Amniotic stem cell (primary cell): ENCODE measurements at places on chromosomes 12 and 14.

GRCh38 chr14:72552236-72552635 lies 341.7 kb downstream of the DPF3 start:
- no peak for DNase-seq

DNA sequence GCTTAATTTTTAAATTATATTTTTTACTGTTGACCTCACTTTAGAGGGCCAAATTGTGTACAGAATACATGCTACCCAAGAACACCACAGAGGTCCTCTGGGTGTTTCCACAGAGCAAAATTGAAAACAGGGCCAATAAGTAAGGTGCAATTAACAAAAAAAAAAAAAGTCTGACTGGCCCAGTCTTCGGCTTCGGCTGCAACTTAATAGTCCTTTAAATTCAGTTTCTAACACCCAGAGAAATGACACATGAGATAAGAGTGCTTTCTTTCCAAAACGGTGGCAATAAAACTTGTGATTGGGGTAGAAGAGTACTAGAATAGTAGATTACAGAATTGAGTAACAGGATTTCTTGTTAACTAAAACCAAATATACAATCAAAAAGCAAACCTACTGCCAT lies 81.3 kb downstream of the MED13L start:
- no peak for DNase-seq

DNA sequence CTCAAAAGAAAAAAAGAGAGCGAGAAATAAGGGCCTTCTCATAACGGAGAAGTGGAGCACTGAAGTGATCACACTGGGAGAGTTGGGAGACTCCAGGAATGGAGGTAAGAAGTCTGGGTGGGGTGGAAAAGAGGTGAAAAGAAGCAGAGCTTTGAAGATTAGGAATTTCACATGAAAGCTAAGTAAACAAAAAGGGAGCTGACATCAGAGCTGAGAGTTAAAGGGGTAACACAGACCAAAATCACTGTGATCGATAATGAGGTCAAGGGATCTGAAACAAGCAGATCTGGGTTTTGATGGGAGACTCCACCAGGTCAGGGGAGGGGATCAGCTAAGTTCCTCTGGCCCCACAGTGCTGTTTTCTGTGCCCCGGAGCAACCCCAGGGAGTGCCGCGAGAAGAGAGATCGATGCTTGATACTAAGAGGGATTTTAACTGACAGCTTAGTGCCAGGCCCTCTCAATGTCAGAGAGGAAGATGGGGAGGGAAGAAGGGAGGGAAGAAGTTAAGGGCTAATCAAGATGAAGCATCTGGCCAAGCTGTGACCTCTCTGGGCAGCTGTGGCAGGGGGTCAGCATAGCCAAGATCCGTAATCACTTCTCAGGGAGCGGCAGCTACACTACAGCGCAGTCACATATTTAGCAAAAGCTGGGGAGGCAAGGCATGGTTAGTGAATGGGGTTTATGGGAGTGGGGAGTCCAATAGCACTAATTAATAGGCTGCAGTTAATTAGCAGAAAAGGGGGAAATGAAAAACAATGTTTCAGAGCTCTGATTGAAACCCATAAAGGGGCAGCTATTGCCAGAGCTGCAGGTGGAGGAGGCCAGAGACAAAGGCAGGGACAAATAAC lies 8.0 kb downstream of the AQP6 start:
- no peak for DNase-seq

DNA sequence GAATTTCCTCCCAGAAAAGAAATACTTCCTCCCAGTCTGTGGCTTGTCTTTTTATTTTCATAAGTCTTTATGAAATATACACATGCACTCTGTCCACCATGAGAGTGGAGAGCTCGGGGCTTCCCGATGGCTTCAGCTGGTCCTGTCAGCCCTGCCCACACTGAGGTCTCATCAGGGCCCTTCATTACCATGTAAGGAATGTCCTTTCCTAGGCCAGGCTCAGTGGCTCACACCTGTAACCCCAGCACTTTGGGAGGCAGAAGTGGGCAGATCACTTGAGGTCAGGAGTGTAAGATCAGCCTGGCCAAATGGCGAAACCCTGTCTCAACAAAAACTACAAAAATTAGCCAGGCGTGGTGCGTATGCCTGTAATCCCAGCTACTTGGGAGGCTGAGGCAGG lies 77.0 kb downstream of the CPSF2 start:
- no peak for DNase-seq

- no peak for DNase-seq
Measured at GRCh38 chr12:19035536-19035935, 94.0 kb upstream of the PLEKHA5 start.

GRCh38 chr14:68148763-68149162 lies 329.2 kb downstream of the RAD51B start:
- DNase-seq = no peak

GRCh38 chr14:77018785-77019184 lies 9.7 kb downstream of the IRF2BPL start:
- no peak for DNase-seq

DNA sequence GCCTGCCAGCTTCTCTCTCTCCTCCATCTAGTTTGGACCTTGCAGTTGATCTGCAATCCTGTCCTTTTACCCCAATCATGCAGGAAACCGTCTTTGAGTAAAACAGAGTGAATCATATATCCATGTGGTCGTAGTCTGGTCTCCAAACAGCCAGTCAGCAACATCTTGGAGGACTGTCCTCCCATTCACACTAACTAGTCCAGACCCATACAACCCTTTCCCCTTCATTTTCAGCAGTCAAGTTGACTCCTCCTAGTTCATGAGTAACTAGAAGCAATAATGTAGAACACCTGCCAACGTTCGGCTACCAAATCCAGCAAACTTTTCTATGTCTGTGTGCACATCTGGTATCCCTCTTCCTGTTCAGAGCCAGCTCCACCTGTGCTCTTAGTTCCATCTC lies 10.8 kb upstream of the BIN2 start:
- no peak for DNase-seq

DNA sequence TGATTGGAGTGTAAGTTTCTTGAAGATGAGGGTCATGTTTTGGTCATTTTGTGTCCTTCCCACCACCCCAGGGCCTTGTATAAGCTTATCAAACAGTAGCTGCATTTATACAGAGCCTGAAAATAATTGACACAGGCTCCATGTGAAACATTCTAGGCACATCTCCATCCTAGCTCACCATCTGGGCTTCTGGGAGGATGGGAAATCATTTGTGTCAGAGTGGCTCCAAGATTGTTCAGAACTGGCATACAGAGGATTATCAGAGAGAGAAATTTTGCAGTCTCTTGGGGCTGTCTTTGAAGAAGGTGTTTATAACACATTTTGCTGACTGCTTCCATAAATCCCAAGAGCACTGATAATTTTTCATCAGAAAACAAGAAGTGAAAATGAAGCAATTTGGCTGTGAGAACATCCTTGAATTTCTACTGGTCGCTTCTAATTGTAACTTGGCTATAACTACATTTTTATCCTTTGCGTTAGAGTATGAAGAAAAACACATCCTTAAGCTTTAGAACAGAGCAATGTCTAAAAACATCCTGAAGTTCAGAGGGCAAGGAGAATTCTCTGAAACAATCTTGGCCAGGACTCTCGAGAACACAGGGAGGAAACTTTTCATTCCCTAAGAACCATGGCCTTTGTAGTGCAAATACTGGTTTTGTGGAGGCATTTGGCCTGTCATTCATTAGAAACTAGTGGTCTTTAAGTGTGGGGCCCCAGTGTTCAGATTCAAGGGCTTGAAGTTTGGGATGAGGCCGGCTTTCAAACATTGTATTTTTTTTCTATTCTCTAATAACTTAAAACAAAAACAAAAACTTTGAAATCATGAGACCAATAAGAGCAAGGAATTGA lies 151.1 kb downstream of the DACT1 start:
- DNase-seq = no peak

DNA sequence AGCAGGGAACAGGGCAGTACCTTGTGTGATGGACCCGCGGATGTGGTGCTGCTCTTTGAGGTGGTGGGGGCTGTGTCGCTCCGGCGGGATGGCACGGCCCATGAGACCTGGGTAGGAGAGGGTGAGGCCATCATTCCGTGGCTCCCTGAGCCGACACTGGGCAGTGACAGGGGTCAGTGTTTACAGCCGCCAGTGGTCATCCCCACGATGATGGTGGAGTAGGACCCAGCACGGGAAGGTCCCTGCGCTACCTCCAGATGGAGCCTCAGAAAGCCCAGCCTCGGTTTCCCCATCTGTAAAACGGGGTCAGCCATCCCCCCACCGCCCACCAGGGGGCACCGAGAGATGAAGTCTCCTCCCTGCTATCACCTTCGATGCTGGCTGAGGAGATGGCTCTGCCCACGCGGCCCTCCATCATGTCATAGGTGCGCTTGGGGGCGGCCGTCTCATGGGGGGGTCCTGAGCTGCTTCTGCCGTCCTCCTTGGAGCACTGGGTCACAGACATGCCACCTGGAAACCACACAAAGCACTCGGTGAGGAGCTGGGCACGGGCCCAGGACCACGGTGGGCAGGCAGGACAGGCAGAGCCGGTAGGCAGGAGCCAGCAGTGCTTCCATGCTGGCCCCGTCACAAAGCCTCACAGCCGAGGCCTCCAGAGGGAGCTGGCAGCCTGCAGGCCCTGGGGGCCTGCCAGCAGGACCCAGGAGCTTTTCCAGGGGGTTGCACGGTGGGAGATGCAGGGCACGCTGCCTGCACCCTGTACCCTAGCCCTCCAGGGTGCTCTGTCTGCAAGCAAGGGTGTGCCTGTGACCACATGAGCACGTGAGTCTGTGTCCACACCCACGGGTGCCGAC lies 53.1 kb downstream of the RFLNA start:
- DNase-seq = no peak

DNA sequence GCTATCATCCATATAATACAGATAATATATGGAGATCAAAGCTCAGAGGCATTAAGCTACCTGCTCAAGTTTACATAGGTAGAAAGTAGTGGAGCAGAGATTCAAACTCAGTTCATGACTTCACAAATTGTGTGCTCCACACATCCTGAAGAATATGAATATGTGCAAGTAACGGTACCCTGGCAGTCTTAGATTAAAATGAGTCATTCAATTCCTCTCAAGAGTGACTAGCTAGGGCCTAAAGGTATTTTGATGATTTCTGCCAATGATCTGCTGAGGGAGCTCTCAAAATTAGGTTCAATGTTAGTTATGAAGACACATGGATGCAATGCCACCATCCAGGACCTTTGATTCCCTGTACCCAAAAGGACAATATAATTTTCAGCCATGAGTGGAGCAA lies 58.9 kb downstream of the GRIP1 start:
- DNase-seq = no peak

GRCh38 chr12:84702001-84702400 lies 210.6 kb downstream of the SLC6A15 start:
- no peak for DNase-seq

DNA sequence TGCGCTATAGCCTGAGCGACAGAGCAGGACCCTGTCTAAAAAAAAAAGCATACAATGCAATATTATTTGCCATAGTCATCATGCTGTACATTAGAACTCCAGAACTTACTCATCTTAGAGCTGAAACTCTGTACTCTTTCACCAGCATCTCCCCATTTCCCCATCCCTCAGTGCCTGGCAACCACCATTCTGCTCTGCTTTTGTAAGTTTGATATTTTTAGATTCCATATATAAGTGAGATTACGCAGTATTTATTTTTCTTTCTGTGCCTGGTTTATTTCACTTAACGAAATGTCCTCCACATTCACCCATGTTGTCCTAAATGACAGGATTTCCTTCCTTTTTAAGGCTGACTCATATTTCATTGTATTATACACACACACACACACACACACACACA lies 121.8 kb downstream of the BBS10 start:
- DNase-seq = no peak

DNA sequence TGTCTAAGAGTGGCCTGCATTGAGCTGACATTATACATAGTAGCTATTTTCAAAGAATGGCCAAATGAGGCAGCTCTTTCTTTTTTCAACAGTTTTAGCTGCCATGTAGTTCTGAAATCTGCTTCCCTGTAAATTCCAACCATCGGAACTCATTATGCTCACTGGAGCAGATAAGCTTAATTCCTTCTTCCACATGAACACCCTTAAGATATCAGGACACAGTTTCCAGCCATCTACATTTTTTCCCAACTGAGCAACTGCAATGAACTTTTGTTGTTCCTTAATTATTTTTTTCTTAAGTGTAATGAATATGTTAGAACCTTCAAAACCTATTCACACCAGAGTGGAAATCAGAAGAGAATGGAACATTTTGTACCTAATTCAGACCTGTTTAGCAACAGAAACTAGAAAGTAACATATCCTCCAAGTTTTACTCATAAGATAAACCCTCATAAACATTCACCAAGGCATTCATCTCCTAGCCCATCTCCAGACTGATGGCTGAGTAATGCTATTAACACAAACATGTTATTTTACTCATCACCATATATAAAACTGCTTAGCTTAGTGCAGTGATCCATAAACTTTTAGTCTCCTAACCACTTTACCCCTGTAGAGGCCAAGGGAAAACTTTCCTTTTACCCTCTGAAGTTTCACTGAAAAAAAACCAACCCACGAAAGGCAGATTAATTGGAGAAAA lies 296.1 kb upstream of the SYT1 start:
- no peak for DNase-seq

DNA sequence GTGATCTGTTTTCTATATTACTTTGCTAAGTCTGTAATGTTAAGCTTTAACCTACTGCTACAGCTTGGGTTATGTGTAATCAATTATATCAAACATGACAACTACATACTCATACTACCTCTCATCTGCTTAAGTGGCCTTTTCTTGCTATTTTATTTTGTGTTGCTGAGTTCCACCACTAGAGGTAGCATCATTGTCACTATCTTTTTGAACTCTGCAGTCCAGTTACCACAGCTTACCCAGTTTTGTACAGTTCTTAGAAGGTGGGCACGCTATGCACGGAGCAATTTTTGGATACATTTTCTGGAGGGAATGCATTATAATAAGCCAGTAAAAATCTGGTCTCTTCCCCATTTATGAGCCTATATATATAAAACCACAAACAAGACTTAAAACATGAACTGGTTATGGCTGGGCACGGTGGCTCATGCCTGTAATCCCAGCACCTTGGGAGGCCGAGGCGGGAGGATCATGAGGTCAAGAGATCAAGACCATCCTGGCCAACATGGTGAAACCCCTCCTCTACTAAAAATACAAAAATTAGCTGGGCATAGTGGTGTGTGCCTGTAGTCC lies 48.5 kb downstream of the SAV1 start:
- no peak for DNase-seq

- DNase-seq = peak; percentile 26
Measured at GRCh38 chr12:76470028-76470939, 89.3 kb downstream of the OSBPL8 start.

- DNase-seq = no peak
Measured at GRCh38 chr12:92608151-92609091, 94.4 kb upstream of the PLEKHG7 start.

- no peak for DNase-seq
Measured at GRCh38 chr12:120488057-120488640, 7.8 kb upstream of the DYNLL1 start.

GRCh38 chr12:14949631-14950030 lies 11.3 kb upstream of the ERP27 start:
- no peak for DNase-seq

GRCh38 chr12:31005944-31006361 lies 67.7 kb upstream of the DDX11 start:
- DNase-seq = no peak

DNA sequence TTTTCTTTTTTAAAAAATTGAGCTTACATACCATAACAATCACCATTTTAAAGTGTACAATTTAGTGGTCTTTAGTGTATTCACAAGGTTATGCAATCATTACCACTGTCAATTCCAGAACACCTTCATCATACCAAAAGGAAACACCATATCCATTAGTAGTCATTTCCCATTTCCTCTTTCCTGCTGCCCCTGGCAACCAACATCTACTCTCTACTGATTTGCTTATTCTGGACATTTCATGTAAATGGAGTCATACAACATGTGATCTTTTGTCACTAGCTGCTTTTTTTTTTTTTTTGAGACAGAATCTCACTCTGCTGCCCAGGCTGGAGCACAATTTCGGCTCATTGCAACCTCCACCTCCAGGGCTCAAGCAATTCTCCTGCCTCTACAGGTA lies 66.8 kb upstream of the CFL2 start:
- DNase-seq = peak; percentile 37
